Mesothelial cell of epicardium (in vitro differentiated cells): ENCODE measurements at places on chromosomes 11 and 22. TPM values are rescaled to one million over a fixed set of nuclear protein-coding genes. Genes with fewer than 3 reads are reported as not detected.

The CNTN5 gene
- total RNA-seq, result 13.6 to 18.0 TPM (median 17.7 TPM) in 3 replicates

The GSTT2 gene
- 0.29 TPM in 1 of 3 replicates, not detected in the others for total RNA-seq

The WNT11 gene
- total RNA-seq, result 22.5 to 24.1 TPM (median 22.8 TPM) in 3 replicates

GRCh38 chr11:70402016-70402415 lies 3.7 kb downstream of the CTTN start:
- peaks cover 4% of the 10 kb centered on the region for H3K36me3 ChIP-seq
- no peaks in the 10 kb centered on the region for H3K27me3 ChIP-seq
- peaks cover 26% of the 10 kb centered on the region for H3K4me1 ChIP-seq
- H3K27ac ChIP-seq, result peak overlapping the region; percentile 15

GRCh38 chr11:33480626-33481025 lies 220.0 kb downstream of the C11orf91 start:
- no peaks in the 10 kb centered on the region for H3K36me3 ChIP-seq
- no peak for DNase-seq
- H3K4me3 ChIP-seq, result no peak overlapping the region
- no peak overlapping the region for H3K27ac ChIP-seq

GRCh38 chr11:70429724-70430521 lies 31.6 kb downstream of the CTTN start:
- H3K4me1 ChIP-seq, result peaks cover 6% of the 10 kb centered on the region
- H3K27ac ChIP-seq, result no peak overlapping the region
- H3K4me3 ChIP-seq, result no peak overlapping the region
- H3K27me3 ChIP-seq, result no peaks in the 10 kb centered on the region
- no peak for DNase-seq

DNA sequence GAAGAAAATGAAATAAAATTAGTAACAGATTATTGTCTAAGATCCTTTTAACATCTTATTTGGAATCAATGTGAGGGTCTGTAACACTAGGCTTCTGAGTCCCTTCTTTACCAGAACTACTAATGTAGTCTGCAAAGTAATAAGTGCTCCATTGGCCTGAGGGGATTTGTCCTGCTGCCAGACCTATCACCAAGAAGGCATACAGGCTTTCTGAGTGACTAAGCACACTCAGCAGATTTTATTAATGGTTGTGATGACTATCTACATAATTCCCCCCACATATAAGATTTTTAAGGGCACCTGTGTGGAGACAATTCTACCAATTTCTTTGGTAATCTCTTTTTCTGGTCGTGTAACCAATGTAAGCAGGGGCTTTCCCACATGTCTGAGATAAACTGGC lies 365.0 kb upstream of the FAT3 start:
- peaks cover 7% of the 10 kb centered on the region for H3K4me1 ChIP-seq
- no peaks in the 10 kb centered on the region for H3K36me3 ChIP-seq
- H3K27ac ChIP-seq, result no peak overlapping the region
- no peaks in the 10 kb centered on the region for H3K27me3 ChIP-seq

DNA sequence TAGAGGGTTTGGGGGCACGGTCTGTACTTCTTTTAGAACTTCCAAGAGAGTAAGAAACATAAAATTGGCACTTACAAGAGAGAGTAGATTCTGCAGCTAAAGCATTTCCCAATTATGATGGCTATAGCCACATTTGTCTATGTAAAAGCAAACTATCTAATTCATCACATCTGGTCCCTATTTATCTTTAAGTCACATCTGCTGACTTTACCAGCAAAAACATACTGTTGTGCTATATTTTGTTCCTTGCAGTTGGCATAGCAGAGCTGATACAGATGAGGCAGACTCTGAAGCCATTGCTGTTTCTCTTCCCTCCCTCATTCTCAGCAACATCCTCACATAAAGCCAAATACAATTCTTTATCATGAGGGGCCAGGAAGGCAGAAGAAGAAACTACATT lies 1533.5 kb upstream of the RAG2 start:
- no peak for DNase-seq
- H3K4me1 ChIP-seq, result peaks cover 11% of the 10 kb centered on the region
- no peak overlapping the region for H3K27ac ChIP-seq
- no peaks in the 10 kb centered on the region for H3K27me3 ChIP-seq
- peaks cover 4% of the 10 kb centered on the region for H3K36me3 ChIP-seq
- no peak overlapping the region for H3K4me3 ChIP-seq

DNA sequence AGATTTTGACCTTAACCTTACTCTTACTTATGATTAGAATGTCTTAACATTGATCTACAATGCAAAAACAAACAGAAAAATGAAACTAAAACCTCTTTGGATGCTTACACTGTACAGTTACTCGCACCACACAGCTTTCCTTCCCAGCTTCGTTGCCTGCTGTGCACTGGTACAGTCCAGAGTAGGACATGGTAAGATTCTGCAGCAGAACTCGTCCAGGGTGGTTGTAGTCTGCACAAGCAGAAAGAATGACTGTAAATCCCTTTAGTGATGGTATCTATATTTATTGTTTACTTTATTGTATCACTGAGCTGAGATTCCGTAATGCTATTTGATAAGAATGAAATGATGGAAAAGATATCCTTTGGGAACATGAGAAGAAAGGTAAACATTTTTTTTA lies 21.0 kb upstream of the HSPA8 start:
- H3K27ac ChIP-seq, result no peak overlapping the region
- H3K36me3 ChIP-seq, result peaks cover 4% of the 10 kb centered on the region
- H3K4me3 ChIP-seq, result no peak overlapping the region
